D721Med (cell line): ENCODE measurements at places on chromosomes 1 and 21.

DNA sequence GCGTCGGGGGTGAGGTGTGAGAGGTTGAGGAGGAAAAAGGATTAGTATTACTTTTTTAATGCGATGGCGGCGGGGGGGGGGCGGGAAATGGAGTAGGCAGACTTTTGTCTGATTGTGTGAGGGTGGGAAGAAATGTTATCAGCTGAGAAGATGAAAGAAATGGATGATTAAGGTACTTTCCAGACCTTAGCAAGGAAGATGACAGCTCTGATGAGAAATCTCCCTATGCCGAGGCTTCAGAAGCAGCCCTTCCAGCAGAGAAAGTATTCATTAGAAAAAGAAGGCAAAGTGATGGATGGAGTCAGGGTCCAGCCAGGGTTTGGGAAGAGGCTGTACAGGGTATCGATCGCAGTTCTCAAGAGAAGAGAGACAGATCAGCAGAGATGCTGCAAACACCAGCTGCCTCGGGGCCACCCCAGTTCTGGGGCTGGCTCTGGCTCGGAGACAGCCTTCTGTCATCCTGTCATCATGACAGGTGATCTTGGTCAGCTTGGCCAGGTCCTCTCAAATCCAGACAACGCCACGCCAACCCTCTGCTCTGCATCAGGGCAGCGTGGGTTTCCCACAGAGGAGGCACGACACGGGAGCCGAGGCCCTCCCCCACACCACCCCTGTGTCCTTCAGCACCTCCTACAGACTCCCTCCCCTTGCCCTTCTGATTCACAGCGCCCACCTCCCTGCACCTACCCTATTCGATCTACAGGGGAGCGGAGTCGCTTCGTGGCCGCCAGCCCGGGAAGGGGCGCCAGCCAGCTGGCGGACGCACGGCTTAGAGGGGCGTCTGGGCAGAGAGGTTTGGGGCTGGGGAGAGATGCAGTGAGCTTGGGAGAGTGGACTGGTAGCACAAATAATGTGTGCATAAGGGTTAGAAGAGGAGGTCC, 674 bp upstream of the ATXN7L2 start:
- DNase-seq = peak; percentile 47

GRCh38 chr1:160217481-160218051, 12.4 kb downstream of the PEA15 start:
- no peak for DNase-seq

GRCh38 chr1:93056214-93056613, 22.9 kb upstream of the MTF2 start:
- no peak for DNase-seq

GRCh38 chr1:228453022-228453560, 34.1 kb upstream of the RNF187 start:
- DNase-seq = no peak

DNA sequence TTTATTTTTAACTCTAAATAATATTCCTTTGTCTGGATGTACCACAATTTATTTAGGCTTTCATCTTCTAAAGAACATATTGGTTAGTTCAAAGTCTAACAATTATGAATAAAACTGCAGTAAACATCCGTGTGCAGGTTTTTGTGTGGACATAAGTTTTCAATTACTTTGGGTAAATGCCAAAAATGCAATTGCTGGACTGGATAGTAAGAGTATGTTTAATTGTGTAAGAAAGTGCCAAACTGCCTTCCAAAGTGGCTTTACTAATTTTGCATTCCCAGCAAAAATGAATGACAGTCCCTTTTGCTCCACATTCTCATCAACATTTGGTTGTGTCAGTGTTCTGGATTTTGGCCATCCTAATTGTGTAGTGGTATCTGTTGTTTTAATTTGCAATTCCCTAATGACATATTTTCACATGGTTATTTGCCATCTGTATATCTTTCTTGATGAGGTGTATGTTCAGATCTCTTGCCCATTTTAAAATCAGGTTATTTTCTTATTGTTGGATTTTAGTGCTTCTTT, 113.8 kb downstream of the DPYD start:
- DNase-seq = no peak

DNA sequence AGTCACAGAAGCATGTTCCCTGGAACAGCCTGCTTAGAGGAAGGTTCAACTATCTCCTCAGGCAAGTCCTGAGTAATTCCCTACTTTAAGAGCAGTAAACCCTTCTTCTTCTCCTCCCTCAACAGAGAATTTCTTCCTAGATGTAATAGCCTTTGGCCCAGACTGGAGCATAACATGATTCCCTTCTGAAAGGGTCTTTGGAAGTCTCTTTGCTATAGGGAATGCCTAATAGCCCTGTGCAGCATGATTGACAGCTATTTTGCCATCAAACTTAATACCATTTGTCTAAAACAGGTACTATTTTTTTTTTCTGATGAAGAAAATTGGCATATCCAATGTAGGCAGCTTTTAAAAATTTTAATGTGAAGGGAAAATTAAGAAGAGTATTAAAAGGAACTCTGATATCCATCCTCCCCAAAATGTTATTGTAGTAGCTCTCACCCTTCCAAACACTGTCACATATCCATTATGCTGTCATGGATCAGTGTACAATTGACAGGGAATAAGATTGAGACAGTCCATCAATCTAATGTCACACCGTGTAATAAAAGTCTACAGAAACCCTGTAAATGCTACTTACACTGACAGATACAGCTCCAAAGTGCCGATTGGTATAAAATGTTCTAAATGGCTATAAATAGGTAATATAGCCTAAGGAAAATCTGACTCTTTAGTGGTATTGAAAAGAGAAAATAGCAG, 884.6 kb downstream of the TTLL7 start:
- DNase-seq = no peak

DNA sequence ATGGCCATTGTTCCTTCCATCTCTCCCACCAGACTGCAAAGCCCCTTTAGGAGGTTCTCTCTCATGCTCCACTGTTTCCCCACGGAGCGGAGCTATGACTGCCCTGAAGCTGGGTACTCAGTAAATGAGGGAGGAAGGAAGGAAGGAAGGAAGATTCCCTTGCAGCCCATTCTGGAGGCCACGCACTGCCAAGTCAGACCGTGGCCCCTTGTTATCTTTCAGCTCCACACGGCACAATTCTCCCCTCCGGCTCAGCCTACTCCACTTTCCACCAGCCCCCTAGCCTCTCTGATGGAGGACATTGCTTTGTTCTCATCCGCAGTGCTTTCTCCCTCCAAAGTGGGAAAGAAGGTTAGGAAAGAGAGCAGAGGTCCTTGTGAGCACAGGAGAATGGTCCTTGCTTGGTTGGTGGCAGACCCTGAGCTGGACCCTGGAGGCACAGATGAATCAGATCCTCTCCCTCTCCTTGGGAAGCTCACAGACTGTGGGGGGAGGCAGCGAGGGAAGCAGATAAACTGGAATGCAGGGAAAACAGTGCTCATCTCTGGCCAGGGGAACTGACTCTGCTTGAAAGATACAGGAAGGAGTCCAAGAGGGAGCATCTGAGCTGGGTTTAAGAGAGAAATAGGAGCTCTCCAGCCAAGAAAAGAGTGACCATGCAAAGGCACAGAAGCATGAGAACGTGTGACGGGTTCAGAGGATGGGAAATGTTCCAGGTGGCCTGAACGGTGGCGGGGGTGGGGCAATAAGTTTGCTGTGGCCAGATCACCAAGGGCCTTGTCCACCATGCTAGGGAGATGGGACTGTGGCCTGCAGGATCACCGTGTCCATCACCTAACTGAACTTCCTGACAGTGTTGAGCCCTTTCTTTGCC, 52.6 kb downstream of the GLIS1 start:
- DNase-seq = no peak

DNA sequence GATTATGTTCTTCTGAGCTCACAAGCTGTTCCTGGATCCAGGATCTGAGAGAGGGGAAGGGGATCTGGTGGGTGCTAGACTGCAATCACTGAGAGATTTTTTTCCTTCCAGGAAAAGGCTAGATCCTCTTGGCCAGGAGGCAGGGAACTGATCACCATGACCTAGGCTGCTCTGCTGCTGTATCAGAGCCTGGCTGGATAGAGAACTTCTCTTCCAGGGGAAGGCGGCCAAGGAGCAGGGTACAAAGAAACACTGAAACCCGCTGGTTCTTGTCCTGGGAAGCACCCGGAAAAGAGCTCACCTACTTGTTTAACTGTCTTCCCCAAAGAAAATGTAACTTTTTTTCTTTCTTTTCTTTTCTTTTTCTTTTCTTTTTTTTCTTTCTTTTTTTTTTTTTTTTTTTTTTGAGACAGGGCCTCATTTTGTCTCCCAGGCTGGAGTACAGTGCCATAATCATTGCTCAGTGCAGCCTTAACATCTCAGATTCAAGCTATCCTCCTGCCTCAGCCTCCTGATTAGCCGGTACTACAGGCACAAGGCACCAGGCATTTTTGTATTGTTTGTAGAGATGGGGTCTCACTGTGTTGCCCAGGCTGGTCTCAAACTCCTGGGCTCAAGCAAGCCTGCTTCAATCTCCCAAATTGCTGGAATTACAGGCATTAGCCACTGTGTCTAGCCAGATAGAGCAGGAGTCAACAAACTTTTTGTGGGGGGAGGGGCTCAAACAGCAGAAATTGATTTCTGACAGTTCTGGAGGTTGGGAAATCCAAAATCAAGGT, 12.4 kb upstream of the RPS6KA1 start:
- DNase-seq = no peak

DNA sequence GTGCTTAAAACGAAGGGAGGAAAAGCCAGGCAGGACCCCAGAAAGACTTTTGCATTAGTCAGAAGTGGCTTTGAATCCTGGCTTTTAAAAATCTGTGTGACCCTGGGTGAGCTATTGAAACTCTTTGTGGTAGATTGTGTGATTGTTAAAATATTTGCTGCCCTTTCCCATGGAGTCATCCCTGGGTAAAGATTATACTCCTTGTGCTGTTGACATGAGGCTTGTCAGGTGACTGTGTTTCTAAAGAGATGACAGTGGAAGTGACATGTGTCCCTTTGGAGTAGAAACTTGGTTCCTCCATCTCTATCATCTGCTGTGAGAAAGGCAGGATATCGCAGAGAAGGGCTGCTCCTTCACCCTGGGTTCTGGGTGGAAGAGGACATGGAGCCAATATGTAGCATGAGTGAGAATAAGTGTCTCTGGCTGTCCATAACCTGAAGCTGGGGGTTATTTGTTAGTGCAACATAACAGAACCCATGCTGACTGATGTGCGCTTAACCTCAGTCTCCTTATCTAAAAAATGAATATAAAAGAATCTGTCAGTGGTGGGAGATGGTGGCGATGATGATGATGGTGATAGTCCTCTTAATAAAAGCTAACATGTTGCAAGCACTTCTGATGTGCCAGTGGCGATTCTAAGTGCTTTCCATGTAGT, 187.6 kb downstream of the RHOU start:
- no peak for DNase-seq
